ENCODE measurements at places on chromosomes 6 and 20.

DNA sequence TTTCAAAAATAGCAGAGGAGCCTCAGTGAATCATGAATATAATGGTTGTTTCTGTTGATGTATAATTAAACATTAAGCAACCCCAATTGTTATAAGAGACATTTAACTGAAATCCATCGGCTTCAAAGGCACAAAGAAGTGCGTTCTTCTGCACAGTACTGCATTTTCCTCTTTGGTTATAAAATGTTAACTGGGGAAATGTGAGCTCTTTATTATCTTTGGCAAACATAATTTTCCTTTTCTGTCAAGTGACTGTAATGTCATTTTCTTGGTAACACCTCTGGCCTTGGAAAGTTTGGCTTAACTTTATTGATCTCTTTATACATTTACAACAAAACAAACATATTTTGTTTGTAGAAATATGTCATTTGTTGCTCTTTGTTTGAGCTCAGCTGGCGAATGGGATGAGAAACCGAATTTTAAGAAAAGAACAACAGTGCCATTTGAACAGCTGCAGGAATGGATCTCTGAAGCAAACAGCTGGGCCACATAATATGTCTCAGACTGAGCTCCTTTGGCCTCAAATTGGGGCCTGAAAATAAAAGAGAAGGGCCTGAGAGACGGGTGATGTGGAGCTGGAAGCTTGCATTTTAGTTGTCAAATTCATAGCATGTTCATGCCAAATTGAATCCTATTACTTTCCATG is 427.0 kb upstream of the SPTLC3 start:
- no peak for DNase-seq

- DNase-seq = no peak
These were observed 48.3 kb downstream of the PPP1R16B start for GRCh38 chr20:38853759-38854158.

GRCh38 chr6:14335071-14335470 is 217.5 kb downstream of the CD83 start:
- DNase-seq = no peak

DNA sequence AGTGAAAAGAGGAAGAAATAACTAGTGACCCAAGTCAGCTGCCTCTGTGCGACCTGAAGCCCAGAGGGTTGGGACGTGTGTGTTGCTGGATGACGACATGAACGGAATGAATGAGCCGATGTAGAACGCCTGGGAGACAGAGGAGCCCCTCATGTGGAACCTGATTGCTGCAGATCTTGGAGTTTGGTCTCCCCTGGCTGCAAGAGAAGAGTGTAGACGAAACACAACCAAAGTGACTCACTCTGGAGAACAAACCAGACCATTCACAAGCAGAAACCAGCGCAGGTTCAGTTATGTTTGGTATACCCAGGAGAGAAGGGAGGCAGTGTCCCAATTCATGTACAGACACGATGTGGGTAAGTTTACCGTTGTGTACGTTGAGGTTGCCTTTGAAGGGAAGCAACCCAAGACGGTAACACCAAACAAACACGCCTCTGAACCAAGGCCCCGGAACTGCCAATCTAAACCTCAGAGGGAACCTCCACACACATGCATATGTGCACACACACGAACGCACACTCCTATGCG is 265.9 kb downstream of the BMP7 start:
- no peak for DNase-seq

DNA sequence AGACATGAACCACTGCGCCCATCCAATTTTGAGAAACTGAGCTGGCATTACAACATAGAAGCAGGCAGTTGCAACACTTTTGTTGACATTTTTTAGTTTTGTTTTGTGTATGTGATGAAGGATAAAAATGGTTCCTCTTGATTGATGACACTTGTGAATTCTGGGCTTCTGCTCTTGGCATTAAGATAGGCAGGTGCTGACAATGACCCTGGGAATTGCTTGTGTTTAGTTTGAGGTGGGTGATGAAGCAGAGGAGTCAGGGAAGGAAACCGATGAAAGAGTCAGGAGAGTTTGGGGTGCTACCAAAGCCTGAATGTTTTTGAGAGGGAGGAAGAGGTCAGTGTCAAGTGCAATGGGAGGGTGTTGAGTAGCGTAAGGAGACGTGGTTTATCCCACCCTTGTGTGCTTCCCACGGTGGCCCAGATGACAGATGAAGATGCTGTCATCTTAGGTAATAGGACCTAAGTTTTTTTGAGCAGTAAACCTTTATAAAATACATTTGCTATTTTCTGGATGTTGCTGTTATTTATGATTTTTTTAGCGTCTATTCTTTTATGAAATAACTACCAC is 19.4 kb downstream of the CDS2 start:
- no peak for DNase-seq

GRCh38 chr6:34546551-34547321 is 9.4 kb downstream of the SPDEF start:
- DNase-seq = no peak

DNA sequence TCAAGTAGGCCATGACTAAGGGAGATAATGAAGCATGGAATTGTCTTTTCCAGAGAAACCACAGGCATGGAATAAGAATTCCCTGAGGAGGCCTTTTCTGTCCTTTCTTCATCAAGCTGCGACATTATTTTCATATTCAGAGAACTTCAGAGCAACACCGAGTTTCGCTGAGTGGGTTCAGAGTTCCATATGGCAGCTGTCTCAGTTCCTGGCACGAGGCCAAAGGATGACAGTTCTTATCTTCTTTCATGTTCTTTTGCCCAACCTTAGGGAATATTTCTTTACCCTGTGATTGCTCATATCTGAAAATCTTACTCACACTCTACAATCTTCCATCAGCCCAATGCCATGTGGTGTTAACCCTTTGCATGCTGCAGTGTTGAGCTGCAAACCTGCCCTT is 135.3 kb upstream of the BMP2 start:
- no peak for DNase-seq

- no peak for DNase-seq
These were observed 775 bp upstream of the TTLL2 start for GRCh38 chr6:167324111-167324510.

- no peak for DNase-seq
These were observed 606.0 kb downstream of the HDGFL1 start for GRCh38 chr6:23175391-23175790.
